ENCODE measurements at places on chromosomes 1 and 21.

- DNase-seq, result no peak
Measured at GRCh38 chr1:110856410-110856809, 16.5 kb upstream of the CD53 start.

GRCh38 chr1:193700710-193701355 lies 514.4 kb upstream of the B3GALT2 start:
- no peak for DNase-seq

- no peak for DNase-seq
Measured at GRCh38 chr1:224922404-224923164, 6.9 kb upstream of the DNAH14 start.

- DNase-seq, result no peak
Measured at GRCh38 chr1:221069178-221069903, 190.1 kb downstream of the HLX start.

- no peak for DNase-seq
Measured at GRCh38 chr1:30904962-30905335, 3.6 kb downstream of the SDC3 start.

DNA sequence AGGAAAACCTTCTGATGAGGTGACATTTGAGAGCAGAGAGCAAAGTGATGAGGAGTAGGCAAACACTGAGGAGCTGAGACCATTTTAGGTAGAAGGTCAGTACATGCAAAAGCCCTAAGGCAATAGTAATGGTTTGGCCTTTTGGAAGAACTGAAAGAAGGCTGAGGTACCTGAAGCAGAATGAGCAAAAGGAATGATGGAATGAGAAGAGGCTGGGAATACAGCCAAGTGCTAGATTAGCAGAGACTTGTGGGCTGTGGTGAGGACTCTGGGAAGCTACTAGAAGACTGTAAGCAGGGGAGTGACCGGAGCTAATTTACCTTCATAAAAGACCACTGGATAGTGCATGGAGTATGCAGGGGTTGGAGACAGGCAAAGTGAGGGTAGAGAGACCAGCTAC lies 77.9 kb downstream of the GFI1 start:
- DNase-seq, result no peak

DNA sequence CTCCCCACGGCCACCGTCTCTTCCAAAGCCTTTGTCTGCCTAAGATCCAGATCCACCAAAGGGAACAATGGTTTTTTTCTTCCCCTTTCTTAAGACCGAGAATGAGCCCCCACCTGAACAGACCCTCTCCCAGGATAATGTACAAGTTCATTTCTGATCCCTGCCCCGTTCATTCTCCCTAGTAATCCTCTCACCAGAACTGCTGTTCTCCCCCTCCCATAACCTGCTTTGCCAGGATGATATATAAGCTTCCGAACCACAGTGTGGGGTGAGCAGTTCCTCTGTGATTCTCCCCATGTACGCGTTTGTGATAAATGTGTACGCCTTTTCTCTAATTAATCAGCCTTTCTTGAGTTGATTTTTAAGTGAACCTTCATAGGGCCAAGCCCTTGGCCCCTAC lies 4.9 kb downstream of the RD3 start:
- DNase-seq, result no peak

GRCh38 chr1:8586438-8586837 lies 231.0 kb downstream of the RERE start:
- no peak for DNase-seq

DNA sequence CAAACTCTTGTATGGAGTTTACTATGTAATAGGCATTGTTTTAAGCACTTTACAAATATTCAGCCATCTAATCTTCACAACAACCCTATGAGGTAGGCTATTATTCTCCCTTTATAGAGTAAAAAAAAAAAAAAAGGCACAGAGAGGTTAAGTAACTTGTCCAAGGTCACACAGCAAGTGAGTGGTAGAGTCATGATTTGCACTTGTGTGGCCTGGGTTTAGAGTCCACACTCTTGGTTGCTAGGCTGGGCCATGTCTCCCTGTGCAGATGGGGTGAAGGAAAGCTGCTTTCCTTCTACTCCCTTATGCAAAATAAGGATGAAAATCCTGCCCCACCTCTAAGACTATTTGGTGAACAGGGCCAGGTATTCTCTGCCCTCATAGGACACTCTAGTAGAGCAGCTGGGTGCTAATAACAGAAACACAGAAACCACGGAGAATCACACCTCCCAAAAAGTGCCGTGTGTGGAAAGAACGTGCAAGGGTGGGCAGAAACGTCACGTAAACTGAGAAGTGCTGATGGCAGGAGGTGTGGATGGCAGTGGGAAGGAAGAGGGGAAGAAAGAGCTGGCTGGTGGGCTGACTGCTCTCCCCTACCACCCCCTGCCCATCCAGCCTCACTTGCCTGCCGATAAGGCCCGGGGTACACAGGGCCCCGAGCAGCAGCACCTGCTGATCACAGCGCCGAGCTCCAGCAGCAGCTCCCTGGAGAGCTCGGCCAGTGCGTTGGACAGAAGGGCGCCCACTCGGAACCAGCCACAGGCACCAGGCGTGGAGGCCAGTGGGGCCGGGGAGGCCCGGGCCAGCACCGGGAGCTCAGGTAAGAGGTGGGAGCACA lies 28.3 kb upstream of the VPS13D start:
- no peak for DNase-seq

- no peak for DNase-seq
Measured at GRCh38 chr1:218869276-218869675, 304.4 kb upstream of the LYPLAL1 start.

GRCh38 chr1:224266915-224267856 lies 62.8 kb downstream of the NVL start:
- no peak for DNase-seq

GRCh38 chr1:63248216-63248615 lies 74.2 kb upstream of the FOXD3 start:
- DNase-seq, result no peak

DNA sequence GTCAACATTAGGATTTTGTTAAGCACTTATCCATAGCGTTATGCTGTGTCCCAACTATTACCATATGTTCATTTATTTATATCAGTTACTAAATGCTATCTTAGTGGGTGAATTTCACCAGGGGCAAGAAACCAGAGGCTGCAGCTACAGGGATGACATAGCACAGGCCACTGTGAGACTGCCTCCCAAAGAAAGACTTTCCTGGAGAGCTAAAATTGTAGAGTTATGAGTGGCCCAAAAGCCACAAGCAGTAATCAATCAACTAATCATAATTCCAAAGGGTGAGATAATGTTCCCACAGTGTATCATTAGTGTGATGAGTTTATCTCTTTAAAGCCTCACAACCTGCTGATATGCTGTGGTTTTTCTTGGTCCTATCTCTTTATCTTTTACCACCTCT lies 3.8 kb upstream of the TGFB2 start:
- DNase-seq, result no peak

GRCh38 chr1:68751723-68752122 lies 254.8 kb upstream of the DEPDC1 start:
- DNase-seq, result no peak

GRCh38 chr1:77371396-77371795 lies 89.6 kb downstream of the AK5 start:
- DNase-seq, result no peak

GRCh38 chr1:214280386-214281020 lies 456 bp upstream of the SMYD2 start:
- no peak for DNase-seq

- no peak for DNase-seq
Measured at GRCh38 chr1:200128944-200129879, 101.7 kb downstream of the NR5A2 start.

- no peak for DNase-seq
Measured at GRCh38 chr1:26320896-26321295, 3.1 kb downstream of the CD52 start.

DNA sequence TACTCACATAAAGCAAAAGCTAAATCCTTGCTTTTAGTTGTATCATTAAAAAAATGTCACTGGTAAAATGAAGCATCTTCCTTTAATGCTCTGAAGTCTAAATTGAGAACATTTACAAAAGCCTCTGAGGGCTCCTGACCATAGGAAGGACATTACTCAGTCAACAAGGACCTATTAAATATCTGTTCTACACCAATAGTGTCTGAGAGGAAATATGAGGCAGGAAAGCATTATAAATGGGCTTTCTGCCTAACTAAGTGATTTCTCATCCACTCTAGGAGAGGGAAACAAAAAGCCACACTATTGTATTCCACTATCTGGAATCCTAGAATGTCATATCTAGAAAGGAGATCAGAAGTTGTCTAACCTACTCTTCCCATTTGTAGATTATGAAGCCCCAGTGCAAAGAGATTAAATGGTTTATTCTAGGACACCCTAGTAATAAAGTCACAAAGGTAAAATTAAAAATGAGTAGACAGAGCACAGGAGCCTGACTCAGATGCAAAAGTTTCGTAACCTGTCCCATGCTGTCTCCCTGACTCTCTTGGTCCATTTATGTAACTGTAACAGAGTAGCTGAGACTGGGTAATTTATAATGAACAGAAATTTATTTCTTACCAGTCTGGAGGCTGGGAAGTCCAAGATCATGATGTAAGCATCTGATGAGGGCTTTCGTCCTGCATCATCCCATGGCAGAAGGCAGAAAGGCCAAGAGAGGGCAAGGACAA lies 17.6 kb downstream of the RGS1 start:
- no peak for DNase-seq

- DNase-seq, result peak; percentile 74
Measured at GRCh38 chr1:40668769-40669525, 3.5 kb upstream of the RIMS3 start.

DNA sequence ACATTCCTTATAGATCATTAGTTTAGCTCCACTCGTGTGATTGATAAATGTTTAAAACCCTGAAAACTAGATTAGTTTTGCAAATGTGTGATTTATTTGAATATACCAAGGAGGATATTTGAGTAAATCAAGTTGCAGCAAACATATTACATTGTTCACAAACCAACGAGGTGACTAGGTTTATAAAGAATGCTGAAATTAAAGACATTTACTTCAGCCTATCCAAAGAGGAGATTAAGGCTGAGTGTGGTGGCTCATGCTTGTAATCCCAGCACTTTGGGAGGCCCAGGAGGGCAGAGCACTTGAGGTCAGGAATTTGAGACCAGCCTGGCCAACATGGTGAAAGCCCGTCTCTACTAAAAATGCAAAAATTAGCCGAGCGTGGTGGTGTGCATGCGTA lies 34.1 kb downstream of the VTCN1 start:
- no peak for DNase-seq

Data from stimulated activated CD8-positive, alpha-beta memory T cell treated with anti-CD3 and anti-CD28 coated beads, Interleukin-15, amount 100 ng/mL, for 1 hour (primary cell).